T follicular helper cell (primary cell): ENCODE measurements at places on chromosomes 1 and 21.

DNA sequence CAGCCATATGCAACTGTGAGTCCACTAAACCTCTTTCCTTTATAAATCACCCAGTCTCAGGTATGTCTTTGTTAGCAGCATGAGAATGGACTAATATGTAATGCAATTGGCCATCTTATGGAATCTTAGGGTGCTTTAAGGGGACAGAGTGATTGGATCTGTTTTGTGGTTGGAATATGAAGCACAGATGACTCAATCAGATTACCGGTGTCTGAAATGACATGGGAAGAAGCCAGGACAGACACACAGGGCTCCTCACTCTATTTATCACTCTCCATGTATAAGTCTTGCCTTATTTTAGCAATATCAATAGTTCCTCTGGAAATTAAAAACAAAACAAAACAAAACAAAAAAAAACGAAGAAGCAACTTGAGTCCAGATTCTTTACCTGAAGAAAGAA, 12.9 kb downstream of the KCNJ6 start:
- no peak for DNase-seq

DNA sequence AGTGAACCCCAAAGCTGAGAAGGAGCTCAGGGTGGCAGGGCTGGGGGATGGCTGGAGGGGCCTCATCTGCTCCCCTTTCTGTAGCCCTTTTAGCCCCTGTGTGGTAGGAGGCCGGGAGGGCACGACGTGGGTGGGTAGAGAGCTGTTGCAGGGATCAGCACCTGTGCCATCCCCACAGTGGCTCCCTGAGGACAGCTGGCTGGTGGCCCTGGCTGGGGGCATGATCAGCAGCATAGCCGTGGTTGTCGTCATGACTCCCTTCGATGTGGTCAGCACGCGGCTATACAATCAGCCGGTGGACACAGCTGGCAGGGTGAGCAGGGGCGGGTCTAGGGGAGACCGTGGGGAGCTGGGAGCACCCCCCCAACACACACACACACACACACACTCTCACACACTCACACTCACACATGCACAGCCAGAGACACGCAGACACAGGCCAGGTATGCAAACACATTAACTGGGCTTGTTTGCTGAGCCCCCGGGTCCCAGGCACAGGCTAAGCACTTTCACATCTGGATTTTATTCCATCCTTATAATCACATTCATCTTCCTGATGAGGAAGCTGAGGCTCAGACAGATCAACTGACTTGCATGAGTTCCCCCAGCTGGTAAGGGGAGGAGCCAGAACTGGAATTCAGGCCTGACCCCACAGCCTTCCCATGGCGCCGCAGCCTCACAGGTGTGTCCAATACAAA, 2.5 kb downstream of the SLC25A34 start:
- DNase-seq: no peak

DNA sequence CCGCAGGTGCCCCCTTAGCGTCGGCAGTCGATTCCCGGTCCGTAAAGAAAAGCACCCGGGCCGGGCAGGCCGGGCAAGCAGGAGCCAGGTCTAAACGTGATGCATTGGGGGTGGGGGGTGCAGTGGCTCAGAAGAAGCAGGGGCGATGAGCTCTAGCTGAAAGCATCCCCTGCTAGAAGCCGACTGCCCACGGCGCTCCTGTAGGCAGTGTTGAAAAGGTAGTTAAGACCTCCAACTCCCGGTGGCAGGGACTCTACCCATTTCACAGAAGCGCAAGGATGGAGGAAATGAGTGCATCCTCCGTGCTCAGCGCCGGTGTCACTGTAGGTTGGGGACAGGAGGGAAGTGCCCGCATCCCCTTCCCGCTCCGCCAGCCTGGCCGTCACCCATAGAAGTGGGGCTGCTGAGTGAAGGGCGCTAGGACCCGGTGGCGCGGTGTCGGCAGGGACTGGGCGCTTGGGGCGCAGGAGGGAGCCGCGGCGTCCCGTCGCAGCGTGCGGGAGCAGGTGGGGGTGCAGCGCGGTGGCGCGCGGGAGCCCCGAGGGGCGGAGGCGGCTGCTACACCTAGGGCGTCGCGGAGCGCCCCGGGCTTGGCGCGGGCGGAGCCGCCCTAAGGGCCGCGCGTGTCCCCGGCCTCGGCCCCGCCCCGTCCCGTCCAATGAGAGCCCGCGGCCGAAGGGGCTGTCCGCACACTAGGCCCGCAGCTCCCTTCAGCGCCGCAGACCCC, at the start of gene WNT2B:
TSS of gene WNT2B (plus strand) at position 688 of the 727 bp plus-strand sequence. CDS start 298 bp downstream, outside the sequence.
- DNase-seq: peak; percentile 34

DNA sequence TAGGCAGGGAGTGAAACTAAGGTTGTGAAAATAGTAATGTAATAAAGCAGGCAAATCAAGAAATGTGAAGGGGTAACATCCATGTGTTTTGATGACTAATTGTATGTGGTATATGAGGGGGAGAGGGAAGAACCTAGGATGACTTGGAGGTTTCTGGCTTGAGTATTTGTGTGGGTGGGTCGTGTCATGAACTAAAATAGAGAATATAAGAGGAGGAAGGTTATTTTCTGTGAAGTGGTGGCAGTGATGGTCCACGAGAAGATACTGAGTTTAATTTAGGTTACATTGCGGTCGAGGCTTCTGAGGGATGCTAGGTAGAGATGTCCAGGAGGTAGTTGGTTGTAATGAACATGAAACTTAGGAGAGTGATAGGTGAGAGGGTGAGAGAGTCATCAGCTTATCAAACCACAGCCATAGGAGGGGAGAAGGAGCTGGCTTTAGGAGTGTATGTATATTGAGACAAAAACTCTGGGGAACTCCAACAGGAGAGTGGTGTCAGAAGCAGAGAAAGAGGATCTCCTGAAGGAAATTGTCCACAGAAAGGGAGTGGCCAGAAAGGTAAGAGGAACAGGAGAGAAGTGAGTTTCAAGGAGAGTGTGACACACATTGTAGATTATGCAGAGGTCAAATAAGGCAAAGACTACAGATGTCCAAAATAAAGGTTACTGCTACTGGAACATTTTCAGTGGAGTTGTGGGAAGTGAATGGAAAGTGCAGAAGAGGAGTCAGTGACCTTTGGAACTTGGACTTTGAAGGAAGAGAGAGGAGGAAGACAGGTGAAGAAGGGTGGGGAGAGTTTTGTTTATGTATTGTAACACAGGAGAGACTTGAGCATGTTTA, 89.0 kb upstream of the MACF1 start:
- DNase-seq: no peak

GRCh38 chr1:24374891-24375786, 38.4 kb downstream of the STPG1 start:
- no peak for DNase-seq
